ENCODE measurements at places on chromosomes 6 and 20.

DNA sequence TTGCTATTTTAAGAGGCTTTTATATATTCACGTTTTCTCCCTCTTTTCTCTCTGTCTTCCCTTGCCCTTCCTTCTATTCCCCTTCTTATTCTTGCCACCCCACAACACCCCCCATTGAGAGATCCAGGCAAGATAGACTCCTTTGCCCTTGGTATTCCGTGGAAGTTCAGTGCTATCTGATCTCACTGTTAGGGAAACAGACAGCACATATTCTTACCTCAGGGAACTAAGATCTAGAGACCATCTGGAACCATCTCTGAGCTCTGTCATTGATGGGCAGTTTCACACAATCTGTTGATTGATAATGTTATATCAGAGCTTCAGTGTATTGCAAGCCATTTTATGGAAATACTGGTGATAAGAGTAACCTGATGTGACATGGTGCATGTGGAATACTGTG lies 228.8 kb downstream of the ARID1B start:
- DNase-seq, result no peak

GRCh38 chr6:111527367-111527766 lies 44.3 kb upstream of the REV3L start:
- no peak for DNase-seq

GRCh38 chr6:138572167-138572875 lies 73.0 kb upstream of the NHSL1 start:
- DNase-seq, result peak; percentile 17

GRCh38 chr6:27693766-27694546 lies 218.2 kb downstream of the OR2B2 start:
- no peak for DNase-seq

DNA sequence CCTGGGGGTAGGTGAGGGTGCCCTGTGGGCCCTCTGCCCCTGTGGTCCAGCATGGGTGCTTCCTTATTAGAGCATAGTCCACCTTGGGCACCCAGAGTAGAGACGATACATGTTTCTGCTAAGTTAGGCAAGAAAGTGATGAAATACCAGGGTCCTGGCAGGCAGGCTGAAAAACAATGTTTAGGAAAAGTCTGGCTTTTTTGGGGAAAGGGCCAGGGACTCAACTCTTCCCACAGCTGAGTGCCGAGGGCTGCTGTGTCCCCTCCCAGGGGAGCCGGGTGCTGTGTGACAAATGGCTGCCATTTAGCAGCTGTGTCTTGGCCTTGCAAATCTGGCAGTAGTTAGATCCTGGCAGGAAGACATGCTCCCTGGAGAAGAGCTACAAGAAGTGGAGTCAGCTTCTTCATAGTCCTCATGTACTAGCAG lies 61.5 kb downstream of the RREB1 start:
- DNase-seq, result no peak

DNA sequence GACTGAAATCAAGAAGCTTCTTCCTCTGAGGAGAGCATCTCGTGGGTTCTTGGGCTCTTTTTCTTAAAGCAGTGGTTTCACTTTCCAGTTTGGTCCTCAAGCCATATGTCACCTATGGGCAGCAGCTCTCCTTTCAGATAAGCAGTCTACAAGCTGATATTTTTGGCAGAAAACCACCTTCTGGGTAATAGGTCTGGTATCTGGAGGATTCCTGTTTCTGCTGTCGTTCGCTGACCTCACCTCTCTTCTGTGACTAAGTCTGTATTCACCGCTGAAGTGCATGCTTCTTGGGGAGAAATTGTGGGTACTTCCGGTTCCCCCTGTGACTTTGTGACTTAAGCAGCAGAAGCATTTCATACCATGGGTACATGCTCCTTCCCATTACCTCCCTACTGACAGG lies 193.6 kb downstream of the EDN1 start:
- no peak for DNase-seq

GRCh38 chr6:75621846-75622245 lies 20.2 kb downstream of the SENP6 start:
- DNase-seq, result no peak

DNA sequence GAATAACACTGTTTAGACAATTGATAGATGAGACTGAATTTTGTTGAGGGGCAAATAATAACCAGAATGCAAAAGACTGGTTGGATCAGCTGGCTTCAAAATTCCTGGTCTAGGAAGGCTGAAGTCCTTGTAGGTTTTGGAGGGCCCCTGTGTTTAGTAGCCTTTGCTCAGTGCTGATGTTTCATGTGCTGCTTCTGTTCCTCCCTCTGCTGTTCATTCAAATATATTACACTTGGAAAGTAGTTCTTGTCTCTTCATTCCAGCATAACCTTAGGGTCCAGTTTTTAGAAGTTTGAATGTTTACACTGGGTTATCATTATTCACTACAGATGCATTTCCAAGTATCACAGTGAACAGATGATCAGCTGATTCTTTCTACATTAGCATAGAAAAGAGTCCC lies 72.5 kb downstream of the FLRT3 start:
- DNase-seq, result no peak

GRCh38 chr6:71649915-71650314 lies 236.4 kb upstream of the RIMS1 start:
- no peak for DNase-seq

DNA sequence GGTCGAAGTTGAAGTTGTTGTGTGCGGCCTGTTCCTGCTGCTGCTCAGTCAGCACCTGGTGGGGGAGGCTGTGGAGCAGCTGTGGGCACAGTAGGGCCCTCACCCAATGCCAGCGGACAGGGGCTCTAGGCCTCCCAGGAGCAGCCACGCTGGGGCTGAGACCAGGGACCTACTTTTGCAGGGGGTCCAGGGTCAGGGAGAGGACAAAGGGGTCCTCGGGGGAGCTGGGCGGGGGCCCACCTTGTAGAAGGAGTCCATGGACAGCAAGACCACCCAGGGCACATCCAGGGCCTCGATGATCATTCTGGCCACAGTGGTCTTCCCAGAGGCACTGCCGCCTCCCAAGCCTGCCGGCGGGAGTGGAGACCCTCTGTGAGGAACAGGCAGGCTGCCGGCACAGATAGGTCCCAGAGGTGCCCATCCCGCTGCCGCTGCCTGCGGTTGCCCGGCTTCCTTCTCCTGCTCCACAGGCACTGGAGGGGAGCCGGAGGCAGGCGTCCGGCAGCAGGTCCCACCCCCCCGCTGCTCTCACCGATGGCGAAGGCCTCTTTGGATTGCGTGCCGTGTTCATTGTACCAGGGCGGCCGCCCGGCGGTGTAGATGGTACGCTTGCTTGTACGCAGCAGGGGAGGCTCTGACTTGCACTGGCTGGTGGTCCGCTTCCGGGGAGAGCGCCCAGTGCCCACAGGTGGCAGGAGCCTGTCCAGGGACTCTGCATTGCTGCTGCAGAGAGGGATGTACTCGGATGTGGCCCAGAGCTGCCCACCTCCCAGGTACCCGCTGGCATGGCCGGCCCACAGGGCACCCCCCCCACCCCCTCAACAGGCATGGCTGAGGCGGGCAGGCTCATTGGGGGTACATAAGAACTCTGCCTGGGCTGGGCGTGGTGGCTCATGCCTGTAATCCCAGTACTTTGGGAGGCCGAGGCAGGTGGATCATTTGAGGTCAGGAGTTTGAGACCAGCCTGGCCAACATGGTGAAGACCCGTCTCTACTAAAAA lies 10.0 kb downstream of the UCKL1 start:
- no peak for DNase-seq

DNA sequence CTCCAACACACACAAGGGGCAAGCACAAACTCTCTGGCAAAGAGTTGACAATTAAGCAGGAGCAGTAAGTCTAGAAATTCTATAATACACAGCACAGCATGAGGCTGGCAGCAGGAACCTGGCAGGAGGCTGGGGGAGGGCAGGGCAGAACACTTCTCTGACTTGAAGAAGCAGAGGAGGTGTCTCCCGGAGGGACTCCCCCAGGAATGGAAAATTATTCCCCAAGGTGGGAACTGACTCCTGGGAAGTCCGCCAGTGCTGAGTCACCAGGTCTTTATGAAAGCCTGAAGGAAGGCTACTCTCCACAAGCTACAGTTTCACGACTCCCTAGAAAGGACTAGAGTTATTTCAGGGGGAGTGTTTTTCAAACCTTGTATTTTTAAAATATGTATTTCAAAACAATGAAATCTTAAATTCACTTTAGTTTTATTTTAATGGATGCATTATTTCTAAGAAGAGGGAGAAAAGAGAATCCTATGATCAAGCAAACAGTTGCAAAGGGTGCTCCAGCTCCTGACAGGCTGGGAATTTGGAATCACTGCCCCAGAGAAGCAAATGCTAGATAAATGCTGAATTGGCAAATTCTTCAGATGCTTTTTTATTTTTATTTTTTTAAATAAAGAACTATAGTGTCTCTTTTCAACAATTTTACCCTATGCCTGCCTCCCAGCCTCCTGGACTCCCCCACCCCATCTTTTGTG lies 192.8 kb downstream of the LY86 start:
- DNase-seq, result peak; percentile 6

DNA sequence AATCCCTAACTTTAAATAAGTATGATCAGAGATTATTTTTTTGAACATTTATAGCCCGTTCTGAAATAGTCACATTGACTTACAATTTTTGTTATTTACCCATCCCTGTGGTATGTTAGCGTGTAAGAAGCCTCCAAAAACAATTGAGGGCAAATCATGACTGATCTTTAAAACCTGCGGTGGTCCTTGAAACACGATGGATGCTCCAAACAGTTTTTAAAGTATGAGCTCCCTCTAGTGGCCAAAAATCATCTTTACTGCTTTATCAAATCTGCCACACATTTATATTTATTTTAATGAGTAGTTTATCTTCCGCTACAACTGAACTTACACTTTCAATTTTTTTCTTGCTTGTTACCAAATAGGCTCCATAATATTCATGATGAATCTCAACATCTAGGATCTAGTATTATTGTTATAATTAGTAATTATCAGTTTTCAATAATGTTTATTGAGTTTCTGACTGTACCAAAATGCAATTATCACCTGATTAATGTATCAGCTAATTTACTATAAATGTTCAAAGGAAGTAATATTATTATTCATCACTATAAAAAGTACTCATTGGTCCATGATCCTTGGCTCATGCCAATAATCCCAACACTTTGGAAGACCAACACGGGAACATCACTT lies 52.2 kb downstream of the MARCKS start:
- peak; percentile 64 for DNase-seq

All from midbrain (tissue), 1 donor.